CD4-positive, alpha-beta T cell (primary cell): ENCODE measurements at places on chromosomes 3 and 15.

GRCh38 chr3:154139996-154140436 lies 18.8 kb downstream of the ARHGEF26 start:
- no peak for DNase-seq

DNA sequence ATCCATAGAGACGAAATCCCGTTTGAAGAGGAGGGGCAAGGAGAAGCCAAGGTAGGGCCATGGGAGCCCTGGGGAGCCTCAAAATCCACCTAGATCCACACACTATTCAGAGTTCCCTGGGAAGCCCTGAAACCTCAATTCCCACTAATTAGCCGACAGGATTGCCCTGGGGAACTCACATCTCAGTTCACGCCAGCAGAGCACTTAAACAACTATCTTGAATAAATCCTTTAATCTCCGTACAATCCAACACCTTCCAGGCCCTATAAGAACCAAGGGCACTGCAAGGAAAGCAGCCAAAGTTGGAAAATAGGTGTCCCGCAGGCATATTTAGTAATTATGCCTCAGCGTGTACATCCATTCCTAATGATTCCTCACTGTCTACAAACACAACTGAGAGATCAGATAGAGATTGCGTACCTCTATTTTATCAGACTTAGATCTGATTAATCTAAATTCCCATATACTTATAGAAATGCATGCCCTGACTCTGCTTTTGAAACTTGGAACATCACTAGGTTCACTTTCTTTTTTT lies 25.6 kb upstream of the EIF4A2 start:
- no peak for DNase-seq

- DNase-seq, result no peak
Observed at GRCh38 chr3:189728915-189729314, 97.7 kb downstream of the TP63 start.

DNA sequence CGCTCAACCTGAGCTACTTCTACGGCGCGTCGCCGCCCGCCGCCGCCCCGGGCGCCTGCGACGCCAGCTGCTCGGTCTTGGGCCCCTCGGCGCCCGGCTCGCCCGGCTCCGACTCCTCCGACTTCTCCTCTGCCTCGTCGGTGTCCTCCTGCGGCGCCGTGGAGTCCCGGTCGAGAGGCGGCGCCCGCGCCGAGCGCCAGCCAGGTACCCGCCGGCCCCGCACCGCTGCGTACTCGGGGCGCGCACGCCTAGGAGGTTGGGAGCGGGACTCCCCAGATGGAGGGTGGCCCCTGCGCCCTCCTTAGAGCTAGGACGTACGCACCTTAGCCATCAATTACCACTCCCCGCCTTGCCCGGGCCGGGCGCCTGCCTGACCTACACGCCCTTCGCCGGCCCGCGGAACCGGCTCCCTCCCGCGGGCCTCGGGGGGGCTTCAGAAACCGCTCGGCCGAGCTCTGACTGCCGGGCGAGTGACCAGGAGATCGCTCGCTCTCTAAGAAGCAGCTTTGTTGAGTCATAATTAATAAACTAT lies 466 bp downstream of the NFKBIZ start:
- peak; percentile 47 for DNase-seq
